ENCODE measurements at places on chromosomes 6 and 20.
A peak's percentile ranks its signal among the peaks of the same experiment; 100 is the strongest.

DNA sequence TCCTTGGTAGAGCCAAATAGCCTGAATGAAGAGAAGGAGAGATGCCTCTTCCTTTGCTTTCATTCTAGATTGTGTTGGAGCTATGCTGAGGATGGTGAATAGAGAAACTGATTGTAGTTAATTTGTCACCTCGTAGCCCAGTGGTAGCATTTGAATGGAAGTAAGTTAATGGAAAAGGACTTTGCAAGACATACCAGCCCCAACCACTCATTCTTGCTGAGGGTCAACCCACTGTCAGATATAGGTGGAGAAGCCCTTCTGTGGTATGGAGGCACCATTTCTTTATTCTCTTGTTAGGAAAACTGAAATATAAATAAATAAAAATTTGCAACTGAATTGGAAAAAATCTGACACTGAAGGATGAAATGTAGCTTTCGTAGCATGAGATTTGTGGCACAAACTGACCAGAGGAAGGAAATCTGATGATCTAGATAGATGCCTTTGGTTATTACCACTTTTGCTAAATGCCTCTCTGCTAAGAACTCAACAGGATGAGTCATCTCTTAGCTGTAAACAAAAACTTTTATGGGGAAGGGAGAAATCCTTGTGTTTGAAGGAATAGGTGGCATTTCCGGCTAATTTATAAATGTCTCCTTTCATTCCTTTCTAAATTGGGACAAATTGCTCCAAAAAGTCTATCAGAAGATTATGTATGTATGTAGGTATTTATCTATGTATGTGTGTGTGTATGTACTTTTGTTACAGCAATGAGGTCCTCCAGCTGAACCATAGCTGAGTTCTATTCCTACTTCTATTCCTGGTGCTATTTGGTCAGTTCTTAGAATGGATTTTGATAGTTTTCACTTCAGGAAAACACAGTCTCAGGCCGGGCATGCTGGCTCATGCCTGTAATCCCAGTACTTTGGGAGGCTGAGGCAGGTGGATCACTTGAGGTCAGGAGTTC lies 76.5 kb upstream of the SUPT3H start:
- no peak for DNase-seq

GRCh38 chr20:54061101-54061881 lies 9.1 kb downstream of the BCAS1 start:
- no peak for DNase-seq

GRCh38 chr20:63119963-63120807 lies 95.7 kb downstream of the YTHDF1 start:
- no peak for DNase-seq

DNA sequence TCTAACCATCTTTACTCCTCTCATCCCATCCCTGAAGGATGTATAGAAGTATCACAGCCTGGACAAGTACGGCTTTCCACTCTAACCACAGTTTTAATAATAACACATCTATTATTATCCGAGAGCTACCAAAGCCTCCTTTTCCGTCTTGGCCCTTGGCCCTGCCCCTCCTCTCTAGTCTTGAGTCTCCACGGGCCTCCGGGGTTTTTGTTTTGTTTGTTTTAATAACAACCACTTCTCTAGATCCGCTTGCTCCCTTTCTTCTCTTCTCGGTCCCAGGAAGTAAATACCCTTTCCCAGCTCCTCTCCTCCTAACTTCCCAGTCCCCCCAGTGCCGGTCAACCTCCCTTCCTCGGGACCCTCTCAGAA lies 661 bp downstream of the LCA5 start:
- no peak for DNase-seq

GRCh38 chr6:42239736-42240375 lies 22.2 kb upstream of the MRPS10 start:
- no peak for DNase-seq

DNA sequence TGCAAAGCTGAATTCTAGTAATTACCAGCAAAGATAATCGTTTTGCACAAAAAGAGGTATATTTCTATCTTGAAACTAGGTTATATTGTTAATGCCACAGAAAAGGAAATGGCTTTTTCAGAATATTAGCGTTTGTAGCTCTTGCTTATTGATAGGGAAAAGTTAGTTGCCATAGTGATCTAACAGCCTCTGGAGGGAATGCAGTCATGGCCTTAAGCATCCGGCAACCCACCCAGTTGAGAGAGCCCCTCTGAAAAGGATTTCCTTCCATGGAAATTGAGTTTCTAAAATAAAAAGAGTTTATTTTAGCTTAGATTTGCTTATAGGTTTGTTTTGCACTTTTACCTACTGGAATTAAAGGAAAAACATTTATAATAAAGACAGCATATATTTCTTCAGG lies 224.5 kb downstream of the BCKDHB start:
- DNase-seq: no peak

DNA sequence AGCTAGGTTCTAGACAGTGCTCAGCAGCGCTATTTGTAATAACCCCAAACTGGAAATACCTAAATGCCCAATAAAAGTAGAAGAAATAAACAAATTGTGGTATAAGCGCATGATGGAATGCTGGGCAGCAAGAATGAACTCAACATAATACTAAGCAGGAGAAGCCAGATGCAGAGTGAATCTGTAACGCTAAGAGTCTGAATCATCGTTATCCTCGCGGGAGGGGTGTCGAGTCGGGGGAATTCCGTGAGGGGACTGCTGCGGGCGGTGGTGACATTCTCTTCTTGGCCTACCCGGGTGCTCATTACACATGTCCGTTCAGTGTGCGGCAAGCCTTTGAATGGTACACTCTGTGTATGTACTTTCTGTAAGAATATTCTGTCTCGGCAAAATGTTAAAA lies 83.7 kb downstream of the SULF2 start:
- no peak for DNase-seq

DNA sequence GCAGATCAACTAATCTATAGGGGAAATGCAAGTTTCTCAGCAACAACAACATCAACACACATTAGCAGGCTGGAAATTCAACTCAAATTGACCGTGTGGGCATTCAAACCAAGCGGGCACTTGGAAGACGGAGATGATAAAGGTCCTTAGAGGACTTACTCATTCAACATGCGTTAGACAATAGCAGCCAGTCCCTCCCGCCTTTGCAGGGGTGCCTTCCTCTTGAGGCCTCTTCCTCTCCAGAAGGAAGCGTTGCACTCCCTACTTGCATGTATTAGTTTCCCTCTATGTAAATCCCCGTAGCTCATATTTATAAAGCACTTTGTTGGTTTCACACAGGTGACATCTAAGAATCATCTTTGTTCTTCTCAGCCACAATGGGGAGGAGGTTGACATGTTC lies 300.8 kb upstream of the STXBP5 start:
- DNase-seq: no peak

DNA sequence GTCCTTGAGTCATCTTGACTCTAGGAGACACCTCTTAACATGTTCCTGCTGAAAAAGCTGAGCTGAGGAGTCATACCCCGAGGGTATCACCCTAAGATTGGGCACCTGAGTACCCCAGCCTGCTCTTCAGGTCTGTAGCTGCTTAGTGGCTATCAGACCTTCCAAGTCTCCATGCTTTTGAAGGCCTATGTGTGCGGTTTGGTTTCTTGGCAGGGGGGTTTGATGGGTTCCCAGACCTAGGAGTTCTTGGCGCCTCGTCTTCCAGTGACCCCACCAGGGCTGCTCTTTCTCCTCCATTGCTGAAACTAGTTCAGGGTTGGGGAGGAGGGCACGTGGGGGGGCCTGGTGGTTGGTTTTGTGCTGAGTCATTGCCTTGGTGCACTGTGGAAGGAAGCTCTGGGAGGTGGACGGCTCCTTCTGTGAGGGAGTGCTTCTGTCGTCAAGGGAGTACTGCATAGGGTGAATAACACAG lies 20.1 kb downstream of the IGF2R start:
- no peak for DNase-seq

DNA sequence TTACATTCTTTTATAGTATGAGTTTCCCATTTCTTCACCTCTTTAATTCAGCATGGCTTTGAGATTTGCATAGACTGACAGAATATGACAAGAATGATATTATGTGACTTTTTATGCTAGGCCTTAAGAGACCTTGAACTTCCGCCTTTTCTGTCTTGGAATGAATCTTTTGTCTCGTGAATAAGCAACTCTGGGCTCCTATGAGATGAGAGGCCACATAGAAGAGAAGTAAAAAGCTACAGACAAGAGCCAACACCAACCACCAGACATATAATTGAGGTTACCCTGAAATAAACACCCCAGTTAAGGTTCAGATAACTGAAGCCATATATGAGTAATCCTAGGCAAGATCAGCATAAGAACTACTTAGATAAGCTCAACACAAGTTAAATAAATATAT lies 600.8 kb downstream of the MEI4 start:
- DNase-seq: no peak

GRCh38 chr6:150894935-150895552 lies 29.5 kb downstream of the MTHFD1L start:
- no peak for DNase-seq

DNA sequence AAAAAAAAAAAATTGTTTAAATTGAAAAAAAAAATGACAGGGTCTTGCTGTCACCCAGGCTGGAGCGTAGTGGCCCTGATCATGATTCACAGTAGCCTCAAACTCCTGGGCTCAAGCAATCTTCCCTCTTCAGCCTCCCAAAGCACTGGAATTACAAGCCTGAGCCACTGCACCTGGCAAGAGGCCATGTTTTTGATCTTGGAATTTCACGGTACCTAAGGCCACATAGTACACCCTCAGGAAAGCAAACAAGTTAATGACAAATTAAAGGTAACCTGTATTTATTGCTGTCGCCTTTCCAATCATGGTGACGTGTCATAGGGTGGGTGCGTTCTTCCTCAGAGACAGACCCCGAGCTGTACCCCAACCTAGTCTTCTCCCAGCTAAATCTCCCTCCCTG lies 79.2 kb downstream of the LINC00237 start:
- DNase-seq: no peak

DNA sequence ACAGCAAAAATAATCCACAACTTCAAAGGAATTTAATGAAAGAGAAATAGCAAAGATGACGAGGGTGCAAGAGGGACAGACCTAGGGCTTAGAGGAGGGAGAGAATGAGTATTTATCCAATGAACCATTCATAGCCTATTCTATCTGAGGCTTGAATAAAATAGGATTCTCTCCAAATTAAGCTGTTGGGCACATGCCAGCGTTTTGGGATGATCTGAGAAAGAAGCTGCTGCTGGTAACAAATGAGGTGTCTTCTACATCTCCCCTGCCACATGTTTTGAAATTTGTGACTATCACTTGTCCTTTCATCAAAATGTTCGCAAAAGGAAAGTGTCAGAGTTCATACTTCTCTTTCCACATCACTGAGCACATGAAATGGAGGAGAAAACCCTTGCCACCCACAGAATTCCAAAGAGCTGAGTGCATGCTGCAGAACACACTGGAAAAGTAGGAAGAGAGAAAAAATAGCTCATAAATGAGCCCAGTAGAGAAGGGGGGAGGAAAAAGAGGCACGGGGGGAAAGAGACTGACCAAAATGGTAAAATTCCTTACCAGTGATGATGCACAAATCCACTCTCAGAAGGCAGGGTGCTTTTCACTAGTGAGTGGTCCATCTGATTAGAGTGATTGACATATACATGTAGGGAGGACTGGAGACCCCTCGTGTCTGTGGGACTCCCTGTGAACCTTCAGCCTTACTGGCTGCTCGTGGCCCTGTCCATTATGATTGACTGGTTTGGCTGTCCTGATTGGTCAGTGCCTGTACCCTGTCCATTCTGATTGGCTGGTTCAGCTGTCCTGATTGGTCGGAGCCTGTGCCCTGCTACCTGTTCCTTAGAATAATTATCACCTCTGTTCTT lies 180.5 kb downstream of the OGFRL1 start:
- no peak for DNase-seq

DNA sequence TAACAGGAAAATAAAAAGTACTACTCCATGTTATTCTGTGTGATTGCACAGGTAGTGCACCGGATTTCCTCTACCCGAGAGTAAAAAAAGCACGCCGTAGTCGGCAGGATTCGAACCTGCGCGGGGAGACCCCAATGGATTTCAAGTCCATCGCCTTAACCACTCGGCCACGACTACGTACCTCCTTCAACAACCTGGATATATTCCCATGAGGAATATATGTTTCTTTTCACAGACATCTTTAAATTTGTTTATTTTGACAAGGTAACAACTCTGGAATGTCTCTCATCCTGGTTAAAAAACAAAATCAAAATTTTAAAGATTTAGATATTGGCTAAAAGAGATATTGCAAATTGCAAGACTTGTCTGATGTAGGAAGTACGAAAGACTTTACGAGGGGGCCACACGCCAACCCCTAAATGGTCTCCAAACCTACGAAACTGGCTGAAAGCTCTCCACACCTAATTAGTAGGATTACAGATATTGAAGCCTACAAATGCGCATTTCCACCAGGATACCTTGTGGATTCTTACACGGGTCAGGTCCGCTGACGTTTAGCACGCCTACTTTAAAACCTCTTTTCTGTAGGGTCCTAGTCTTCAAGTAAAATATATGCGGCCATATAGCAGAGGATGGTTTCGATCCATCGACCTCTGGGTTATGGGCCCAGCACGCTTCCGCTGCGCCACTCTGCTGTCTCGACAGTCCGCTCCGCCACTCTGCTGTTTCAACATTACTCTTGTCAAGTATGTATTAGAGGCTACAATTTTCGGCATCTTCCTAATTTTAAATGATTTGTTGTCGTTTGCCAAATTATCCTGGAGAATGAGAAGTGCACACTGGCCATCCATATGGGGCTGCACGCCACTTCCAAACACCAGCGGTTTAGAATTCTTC lies 52.2 kb upstream of the BTN3A2 start:
- peak; percentile 90 for DNase-seq

DNA sequence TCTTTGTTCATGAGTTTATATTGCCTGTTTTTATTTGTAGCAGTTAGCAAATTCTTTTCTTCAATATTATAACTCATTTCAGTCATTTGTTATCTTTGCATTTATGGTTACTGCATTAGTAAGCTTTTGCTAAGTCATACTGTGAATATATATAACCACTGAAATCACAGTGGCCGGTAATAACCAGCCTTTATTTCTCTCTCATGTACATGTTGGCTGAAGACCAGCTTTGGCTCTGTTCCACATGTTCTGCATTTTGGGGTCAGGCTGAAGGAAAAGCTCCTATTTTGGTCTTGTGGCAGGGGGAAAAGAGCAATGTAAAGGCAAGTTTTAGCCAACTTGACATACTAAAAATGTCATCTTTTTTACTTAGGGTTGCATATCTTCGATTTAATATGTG lies 276.3 kb downstream of the BCKDHB start:
- peak; percentile 9 for DNase-seq

GRCh38 chr20:35635652-35636051 lies 20.0 kb downstream of the SPAG4 start:
- no peak for DNase-seq

Data from NCI-H446 treated with DMSO at 0.1 percent for 48 hours (cell line).